ENCODE measurements at places on chromosomes 5 and 9.

GRCh38 chr5:108858959-108859358 lies 111.3 kb downstream of the FER start:
- peak; percentile 7 for DNase-seq

- DNase-seq: no peak
These were observed 116.5 kb downstream of the SLC1A3 start for GRCh38 chr5:36722900-36723299.

- DNase-seq: peak; percentile 70
These were observed 101.7 kb downstream of the GDNF start for GRCh38 chr5:37738057-37738691.

GRCh38 chr9:91481972-91482371 lies 58.3 kb upstream of the NFIL3 start:
- DNase-seq: no peak

- no peak for DNase-seq
These were observed 38.4 kb downstream of the HRH2 start for GRCh38 chr5:175696139-175696854.

DNA sequence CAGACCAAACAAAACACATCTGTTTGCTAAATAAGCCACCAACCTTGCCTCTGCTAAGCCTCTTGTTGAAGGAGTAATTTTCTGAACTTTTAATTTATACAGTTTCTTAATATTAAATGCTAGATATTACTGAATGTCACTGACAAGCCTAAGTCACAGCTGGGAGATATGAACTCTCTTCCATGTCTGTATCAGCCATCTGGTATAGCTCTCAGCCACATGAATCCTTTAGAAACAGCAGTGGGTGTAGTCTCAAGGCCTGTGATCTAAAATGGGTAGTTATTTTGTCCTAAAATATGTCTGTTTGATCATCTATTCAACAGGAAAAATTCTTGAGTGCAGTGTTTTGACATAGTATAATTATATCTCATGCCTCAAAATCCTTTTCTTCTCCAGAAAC lies 97.2 kb downstream of the CAMK4 start:
- no peak for DNase-seq

DNA sequence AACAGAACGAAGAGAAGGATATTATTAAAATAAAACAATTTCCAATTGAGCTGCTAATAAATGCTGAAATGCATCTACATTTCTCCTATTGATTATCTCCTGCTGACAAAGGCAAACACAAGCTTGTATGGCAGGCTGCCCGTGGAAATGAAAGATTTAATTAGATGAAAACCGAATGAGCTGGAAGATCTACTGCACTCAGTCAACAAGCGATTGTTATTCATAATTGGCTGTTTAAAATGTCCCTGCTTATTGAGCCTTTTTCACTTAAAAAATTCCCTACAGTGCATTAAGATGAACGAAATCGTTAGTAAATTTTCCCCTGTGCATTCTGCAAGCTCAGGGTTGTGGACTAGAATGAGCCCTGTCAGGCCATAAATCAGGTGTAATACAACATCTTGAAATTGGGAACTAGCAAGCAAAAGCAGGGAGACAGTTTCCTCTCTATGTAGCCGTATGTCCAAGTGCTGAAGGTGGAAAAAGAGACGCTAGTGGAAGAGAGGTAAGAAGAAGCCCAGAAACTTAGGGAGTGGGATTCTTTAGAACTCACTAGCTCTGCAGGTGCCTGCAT lies 28.5 kb upstream of the KIF4B start:
- DNase-seq: no peak

DNA sequence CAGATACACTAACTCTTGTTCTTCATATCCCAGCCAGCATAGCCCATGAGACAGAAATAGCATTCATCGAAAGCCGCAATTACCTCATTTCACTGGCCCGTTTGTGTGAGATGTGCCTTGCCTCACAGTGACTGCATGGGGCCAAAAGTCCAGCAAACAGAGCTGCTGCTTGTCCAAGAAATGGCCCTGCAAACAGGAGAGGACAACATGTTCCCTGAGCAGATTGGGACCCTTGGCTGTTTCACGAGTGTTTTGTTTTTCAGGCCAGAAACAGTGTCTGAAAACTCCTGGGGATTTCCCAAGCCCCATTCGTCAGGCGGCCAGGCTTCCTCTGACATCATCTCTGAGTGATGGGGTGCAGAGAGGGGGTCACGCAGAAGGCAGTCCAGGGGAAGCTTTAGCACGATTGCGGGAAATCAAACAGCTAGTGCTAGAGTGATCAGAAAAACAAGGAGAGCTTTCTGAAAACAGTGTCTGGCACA lies 503.6 kb upstream of the PAPPA start:
- no peak for DNase-seq

DNA sequence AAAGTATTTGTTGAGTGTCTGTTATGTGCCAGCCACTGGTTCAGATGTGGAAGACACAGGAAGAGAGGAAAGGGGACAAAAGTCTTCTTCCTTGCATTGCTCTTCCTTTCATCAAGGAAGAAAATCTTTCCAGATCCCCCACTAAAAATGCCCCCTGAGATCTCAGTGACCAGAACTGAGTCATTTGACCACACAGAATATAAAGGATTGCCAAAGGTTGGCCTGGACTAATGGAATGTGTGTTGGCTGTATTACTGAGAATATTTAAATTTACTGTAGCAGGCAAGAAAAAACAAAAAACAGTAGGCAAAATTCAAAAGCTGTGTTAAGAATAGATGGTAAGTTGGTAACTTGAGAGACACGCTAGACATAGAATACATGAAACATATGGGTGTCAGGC lies 10.0 kb upstream of the SEPTIN8 start:
- peak; percentile 84 for DNase-seq

DNA sequence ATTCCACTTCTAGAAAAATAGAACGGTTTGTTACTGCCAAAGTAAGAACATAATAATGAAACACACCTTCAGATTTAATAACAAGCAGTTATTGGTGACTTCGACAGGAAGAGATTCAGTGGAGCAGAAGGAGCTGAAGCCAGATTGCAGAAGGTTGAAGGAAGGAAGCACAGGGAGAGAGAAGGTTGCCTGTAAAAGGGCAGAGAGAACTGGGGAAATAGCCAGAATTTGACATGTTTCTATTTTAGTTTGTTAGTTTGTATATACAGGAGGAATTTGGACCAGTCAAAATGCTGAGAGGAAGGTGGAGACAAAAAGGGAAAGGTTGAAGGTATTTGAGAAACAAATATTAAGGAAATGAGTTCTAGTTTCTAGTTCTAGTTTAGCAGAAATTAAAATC lies 269.2 kb upstream of the ELAVL2 start:
- DNase-seq: no peak

DNA sequence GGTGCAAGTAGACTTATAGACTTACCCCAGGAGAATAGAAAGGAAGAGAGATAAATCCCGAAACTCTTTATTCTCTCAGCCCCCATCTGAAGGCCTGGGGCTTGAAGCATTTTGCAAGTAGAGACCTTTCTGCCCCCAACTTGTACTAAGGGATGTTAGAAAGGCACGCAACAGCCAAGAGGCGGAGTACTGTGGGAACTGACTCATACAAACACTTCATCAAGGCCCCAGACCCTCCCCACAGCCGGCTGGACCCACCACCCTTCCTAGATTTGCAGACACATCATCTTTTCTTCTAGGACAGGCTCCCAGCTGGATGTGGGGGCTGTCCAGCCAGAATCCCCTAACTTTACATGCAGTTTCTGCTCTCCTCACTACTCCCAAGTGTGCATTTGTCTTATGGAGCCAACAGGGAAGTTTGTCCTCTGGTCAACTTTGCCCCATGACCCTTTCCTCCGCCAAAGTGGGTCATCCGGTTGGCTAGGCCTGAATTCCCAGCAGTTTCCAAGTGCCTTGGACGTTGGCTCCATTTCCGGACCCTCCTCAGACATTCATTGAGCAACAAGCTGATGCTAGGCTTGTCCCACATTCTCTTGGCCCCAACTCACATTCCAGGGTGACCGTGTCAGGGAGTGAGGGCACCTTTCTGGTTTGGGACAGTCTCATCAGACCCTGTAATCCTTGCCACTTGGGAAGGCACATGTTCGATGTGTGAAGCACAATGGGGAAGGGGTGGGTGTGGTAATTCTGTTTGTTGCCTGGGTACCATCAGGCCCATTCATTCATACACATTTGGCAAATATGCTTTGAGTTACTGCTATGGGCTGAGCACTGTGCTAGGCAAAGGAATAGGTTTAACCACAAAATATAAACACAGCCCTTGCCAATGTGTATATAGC lies 64.6 kb downstream of the ABLIM3 start:
- DNase-seq: peak; percentile 35

DNA sequence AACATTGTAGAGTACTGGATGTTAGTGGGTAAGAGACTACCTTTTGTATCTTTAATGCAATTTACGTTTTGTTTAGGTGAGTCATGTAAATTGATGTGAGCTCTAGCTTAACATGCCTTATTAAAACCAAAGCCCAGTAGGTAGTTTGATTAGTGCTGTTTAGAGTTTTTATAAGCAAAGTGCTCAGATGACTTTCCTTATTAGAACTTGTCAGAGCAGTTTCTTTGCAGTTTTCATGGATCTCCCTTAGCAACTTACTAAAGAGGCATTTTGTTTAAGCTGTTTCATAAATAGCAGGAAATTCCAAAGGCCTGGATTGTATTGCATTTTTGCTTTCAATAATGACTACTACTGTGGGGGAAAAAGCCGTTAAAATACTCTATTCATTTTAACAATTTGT lies 14.5 kb downstream of the ZSWIM6 start:
- no peak for DNase-seq

DNA sequence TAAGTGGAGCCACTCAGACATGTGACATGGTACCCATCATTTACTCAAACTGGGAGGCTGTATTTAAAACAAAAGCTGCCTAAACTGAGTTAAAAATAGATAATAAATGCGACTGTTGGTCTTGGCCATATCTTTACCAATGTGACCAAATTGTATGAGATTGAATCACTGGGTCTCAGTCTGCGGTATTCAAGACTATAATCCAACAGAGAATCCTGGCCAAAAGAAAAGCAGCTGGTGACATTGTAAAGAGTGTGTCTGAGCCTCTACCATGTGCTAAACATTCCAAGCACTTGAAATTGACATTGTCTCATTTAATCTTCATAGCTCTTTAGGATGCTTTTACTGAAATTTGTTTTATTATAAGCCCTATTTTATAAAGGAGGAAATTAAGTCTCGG lies 282.6 kb downstream of the ZNF608 start:
- no peak for DNase-seq

Data from AG08395 (cell line).